ENCODE measurements at places on chromosomes 16 and 17.
A peak's percentile ranks its signal among the peaks of the same experiment; 100 is the strongest.

DNA sequence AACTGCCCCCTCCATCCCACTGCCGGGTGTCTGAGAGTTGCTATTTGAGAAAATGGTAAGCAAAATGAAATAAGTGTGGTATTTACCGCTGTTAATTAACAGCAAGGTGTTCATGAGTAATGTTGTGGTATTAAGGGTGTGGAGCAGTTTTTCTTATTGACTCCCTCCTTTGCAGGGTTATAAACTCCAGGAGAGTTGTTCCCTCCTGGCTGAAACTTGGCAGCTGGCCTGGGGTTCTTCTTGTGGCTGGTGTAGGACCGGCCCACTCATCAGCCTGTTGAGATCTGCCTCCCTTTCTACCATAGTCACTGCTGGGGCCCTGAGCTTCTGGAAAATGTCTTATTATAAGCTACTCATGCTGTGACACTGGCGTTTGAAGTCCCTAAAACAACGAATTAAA, 128.6 kb downstream of the SOX9 start:
- DNase-seq: no peak

GRCh38 chr16:74073456-74073855, 223.2 kb upstream of the PSMD7 start:
- no peak for DNase-seq

- no peak for DNase-seq
Observed at GRCh38 chr16:11084876-11085485, 140.6 kb downstream of the CLEC16A start.

DNA sequence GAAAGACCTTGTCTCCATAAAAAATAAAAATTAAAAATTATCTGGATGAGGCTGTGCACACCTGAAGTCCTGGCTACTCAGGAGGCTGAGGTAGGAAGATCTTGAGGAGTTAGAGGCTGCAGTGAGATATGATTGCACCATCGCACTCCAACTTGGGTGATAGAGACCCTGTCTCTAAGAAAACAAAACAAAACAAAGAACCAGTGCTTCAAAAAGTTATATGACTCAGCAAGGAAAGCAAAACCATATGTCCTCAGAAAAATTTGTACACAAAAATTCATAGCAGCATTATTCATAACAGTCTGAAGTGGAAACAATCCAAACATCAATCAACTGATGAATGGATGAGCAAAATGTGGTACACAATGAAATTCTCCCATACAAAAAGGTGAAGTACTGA, 48.9 kb downstream of the SLFN5 start:
- DNase-seq: no peak

- no peak for DNase-seq
Observed at GRCh38 chr17:60230358-60230757, 80.6 kb downstream of the CA4 start.

DNA sequence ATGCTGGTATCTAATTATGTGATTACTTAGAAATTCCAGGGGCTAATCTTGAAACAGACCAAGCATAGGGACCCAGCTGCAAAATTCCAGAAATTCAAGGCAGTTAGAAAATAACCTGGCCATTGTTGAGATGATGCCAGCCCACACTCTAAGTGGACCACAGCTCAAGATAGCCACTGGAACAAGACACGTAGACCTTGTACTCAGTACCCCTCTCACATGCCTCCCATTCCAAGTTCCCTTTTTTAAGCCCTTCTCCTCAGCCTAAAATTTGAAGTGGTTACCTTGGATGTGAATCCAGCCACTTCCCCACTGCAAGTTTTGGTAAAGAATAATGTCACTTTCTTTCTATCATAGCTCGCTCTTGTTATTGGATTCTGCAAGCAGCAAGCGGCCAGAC, 4.1 kb upstream of the ZNF19 start:
- DNase-seq: no peak

DNA sequence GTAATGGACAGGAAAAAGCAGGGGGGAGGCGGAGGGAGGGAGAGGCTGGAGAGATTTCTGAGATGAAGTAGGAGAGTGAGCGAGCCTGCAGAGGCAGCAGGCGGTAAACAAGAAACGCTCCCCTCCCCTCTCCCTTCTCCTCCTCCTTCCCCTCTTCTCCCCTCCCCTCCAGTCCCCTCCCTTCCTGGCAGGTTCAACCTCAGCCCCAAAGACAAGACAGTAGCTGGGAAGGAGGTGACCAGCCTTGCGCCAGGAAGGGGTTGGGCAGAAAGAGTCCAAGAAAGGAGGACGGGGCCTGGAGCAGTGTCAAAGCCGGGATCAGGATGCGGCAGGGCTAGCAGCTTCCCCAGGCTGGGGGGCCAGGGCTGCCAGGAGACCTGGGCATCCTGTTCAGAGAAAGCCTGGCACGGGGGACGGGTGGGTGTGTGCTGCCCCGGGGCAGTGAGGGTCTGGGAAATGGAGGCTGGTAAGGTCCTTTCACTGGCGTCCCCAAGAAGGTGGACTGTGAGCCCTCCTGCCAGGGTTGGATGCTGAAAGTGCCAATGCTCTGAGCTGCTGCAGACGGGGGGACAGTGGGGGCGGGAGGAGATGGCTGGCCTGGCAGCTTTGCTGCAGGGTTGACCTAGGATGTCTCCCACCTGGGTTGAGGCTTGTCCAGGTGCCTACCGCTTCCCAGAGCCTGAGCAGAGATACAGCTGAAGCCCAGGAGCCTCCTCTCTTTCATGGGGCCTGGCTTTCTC, 261.6 kb upstream of the TNRC6C start:
- DNase-seq: peak; percentile 21

- DNase-seq: no peak
Observed at GRCh38 chr17:32772453-32773025, 104.4 kb downstream of the MYO1D start.

GRCh38 chr16:12195296-12195695, 218.8 kb downstream of the SNX29 start:
- no peak for DNase-seq

DNA sequence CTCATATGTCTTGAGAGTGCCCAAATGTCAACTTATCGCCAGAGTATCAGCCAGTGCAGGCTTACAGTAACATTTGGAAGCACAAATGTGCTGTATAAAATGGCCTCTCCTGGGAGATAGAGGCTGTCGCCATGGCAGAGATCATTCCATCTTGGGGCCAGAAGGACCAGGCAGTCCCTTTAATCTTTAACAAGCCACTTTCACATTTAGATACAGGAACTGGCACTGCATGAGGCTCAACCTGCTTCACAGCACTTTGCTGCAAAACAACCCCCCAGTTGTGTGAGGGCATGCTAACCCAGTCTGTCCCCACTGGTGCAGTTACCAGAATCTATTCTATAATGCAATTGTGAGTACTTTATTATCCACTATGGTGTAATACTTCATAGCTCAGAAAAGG, 4.7 kb upstream of the RFFL start:
- no peak for DNase-seq

GRCh38 chr17:69535016-69535570, 120.6 kb downstream of the MAP2K6 start:
- no peak for DNase-seq

- DNase-seq: no peak
Observed at GRCh38 chr17:1001640-1002411, 4.9 kb downstream of the TIMM22 start.

DNA sequence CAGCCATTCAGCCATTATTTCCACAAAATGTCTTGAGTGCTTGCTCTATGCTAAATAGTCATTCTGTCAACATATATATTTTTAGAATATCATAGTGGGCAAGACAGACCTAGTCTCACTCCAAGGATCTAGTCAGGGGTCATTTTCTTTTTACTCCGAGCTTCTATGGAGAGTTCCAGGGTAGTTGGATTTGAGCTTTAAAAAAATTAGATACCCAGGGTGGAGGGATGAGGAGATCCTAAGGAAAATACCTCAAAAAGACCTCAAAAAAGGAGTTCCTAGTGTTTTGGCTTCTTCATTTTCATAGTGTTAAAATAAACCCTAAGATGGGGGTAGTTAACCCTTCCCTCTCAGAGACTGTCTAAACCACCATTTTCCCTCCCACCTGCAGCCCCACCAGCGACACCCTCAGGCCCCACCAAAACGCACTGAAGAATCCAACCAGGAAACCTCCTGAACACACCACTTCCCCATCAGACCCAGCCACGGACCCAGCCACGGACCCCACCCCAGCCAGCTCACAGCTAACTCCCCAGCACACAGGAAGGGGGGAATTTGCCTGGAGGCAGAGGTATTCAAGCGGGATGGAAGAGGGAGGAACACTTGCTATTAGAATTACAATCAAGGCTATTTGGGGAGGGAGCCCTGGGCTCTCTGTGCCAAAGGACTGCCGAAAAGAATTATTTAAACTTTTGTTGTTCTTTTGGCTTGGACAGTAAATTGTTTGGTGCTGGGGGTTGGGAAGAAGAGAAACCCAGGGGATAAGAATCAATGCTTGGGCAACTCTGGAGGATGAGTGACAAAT, 2.2 kb downstream of the ETV4 start:
- no peak for DNase-seq

DNA sequence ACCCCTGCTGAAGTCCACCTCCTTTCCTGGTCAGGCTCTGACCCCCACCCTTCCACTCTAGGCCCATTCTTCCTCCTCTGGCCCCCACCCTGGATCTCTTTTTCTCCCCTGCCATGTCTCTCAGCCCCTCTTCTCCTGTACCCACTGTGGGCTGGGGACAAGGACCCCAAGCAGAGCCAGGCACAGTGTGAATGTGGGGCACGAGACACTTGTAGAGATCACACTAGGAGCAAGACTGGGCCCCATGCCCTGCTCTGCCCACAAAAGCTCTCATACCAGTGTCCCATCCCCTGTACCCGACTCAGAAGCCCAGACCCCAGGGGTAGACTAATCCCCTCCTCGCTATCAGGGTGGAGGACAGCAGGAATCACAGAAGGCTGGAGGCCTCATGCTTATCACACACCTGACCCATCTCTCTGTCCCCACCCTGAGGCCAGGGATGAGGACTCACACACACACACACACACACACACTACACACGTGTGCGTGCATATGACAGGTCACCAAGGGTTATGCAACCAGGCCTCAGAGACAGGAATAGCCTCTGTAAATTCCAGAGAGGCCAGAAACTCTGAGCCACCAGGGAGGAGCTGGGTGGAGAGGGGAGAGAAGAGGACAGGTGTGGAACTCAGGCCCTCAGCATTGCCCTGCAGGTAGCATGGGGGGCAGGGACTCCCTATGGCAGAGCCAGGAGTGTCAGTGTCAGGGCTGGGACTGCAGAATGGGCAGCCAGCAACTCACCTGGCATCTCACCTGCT, 21.1 kb downstream of the ARHGAP27 start:
- DNase-seq: no peak

DNA sequence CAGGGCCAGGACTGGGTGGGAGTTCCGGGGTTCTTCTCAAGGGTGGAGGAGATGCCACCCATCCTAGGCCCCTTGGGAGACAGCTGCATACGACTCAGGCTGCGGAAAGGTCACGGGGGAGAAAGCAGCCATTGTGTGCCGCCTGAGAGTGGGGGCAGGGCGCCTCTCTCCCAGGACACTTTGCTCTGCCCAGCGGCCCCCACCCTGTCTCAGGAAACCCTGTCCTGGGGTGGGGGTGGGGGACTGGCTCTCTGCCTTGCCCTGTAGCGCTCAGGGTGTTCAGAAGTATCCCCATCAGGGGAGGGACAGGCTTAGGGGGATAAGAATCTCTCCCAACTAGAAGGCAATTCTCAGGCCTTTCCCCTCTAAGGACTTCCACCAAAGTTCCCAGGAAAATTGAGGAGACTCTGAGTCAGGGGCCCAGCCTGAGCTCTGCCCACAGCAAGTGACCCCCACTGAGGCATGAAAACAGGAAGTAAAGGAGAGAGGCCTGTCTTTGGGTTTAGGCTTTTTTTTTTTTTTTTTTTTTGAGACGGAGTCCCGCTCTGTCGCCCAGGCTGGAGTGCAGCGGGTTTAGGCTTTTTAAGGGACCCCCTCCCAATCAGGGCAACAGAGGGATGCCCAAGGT, 4.9 kb downstream of the GIT1 start:
- no peak for DNase-seq

- DNase-seq: peak; percentile 42
Observed at GRCh38 chr16:9047689-9048301, 43.6 kb upstream of the HAPSTR1 start.

- DNase-seq: peak; percentile 84
Observed at GRCh38 chr17:77420804-77421629, 280.2 kb downstream of the SEC14L1 start.

- no peak for DNase-seq
Observed at GRCh38 chr16:72637306-72637705, 410.6 kb downstream of the ZFHX3 start.

- no peak for DNase-seq
Observed at GRCh38 chr16:70478912-70479341, 24.5 kb downstream of the FCSK start.

- DNase-seq: no peak
Observed at GRCh38 chr16:61581417-61582046, 454.7 kb downstream of the CDH8 start.

DNA sequence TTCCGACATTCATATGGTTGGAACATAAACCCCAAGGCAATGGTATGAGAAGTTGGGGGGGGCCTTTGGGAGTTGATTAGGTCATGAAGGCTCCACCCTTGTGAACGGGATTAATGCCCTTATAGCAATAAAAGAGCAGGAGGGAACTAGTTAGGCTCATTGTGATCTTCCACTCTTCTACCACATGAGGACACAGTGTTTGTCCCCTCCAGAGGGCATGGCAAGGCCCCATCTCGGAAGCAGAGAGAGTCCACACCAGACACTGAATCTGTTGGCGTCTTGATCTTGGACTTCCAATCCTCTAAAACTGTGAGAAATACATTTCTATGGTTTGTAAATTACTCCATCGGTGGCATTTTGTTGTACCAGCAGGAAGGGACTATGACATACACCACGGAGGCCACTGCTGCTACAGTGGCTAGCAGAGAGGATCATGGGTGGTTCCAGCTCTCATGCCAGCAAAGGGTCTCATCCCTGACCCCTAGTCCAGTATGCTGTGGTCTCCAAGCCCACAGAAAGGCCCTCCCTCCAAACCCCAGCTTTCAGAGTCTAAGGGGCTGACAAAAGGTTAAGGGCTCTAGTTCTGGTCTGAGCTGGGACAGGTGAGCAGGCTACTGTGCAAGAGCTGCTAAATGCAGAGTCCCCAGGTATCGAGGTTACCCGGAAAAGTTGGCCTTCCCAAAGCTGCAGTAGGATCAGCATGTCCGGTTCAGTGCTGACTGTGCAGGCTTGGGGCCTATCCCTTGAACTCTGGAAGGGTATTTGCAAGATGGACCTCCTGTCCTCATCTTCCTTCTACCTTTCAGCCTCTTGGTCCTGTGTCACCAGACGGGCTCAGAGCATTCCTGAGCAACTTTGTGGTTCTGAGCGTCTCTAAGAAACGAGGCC, 12.2 kb downstream of the CCR7 start:
- DNase-seq: peak; percentile 35

DNA sequence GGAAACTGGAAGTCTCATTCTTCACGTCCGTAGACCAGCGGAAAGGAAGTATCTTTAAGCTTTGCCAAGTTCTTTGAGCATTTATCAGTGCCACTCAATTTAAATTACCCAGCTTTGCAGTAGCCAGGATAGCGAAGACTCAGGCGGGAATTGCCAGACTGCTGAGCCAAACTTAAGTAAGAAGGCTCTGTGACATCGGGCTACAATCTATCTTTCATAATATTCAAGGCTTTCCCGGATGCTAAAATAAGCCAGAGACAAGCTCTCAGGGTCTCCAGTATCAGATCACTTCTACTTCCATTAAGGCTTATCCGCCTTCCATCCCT, 436 bp upstream of the BRIP1 start:
- DNase-seq: no peak

All from CD4-positive, alpha-beta T cell treated with Interleukin-17A for 4 hours (primary cell).